ENCODE measurements at places on chromosomes 5 and 9. TPM values are rescaled to one million over a fixed set of nuclear protein-coding genes. Genes with fewer than 3 reads are reported as not detected.

GRCh38 chr5:2029206-2029605 is 146.5 kb upstream of the IRX4 start:
- no peak for DNase-seq

GRCh38 chr9:93577078-93577974 is 942 bp downstream of the PHF2 start:
- no peak for DNase-seq

GRCh38 chr5:128645581-128645980 is 107.5 kb upstream of the FBN2 start:
- no peak for DNase-seq

GRCh38 chr9:99356512-99356971 is 134.5 kb downstream of the SEC61B start:
- DNase-seq, result no peak

The TAF11L2 gene
- polyA plus RNA-seq, result not detected
